ENCODE measurements at places on chromosomes 3 and 15.

DNA sequence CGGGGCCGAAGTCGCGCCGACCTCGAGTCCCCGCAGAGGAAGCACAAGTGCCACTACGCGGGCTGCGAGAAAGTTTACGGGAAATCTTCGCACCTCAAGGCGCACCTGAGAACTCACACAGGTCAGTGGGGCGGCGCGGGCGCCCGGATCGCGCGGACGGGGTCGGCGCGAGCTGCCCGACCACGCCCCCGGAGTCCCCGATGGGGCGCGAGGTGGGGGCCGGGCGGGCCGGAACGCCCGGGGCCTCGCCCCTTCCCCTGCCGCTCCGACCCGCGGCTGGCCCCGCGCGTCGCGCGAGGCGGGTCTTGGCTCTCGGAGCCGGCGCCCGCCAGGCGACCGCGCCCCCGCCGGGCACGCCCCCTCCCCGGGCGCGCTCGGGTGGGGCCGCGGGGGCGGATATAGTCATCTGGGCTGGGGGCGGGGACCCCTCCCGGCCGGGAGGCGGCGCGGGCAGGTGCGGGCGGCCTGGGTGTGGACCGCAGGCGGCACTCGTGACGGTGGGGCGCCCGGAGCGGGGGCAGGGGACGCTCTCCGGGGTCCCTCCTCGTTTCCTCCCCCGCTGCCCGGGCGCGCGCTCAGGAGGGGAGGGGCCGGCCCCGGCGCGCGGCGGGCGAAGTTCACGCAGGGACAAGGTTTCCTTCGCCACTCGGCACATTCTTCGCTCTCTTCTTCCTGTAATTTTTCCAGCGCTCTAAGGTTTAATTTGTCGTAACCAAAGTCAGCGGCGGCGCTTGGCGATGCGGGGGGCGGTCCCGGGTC is 1.2 kb downstream of the KLF13 start:
- peak; percentile 87 for DNase-seq

GRCh38 chr3:25025236-25025635 is 402.8 kb upstream of the RARB start:
- no peak for DNase-seq

DNA sequence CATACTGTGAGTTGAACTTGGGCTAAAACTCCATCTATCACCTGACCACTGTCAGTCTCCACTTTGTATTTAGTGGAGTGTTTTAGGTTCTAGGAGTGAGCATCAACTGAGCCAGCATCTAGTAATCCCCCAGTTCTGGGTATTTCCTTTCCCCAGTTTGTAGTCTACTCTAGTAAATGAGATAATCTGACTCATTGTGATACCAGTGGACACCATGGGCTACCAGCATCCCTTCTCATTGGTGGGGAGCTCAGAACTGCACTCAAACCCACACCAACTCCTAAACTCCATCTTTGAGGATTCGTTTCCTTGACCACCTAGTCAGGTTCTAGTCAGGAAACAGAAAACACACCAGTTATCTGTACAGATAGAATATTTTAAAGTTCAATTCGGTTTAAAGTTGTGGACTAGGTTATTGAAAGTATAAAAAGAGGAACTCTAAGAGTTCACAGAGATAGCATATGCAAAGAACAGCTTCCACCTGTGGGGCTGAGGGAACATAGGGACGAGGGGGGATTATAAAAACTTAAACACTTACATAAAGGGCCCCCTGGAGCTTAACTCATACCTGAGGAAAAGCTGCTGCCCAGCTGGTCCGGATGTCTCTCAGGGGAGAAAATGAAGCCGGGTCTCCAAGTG is 36.0 kb downstream of the LEO1 start:
- DNase-seq, result no peak

- no peak for DNase-seq
Measured at GRCh38 chr3:133040696-133041523, 2.7 kb downstream of the TMEM108 start.

- DNase-seq, result no peak
Measured at GRCh38 chr3:160331127-160331937, 67.7 kb downstream of the IFT80 start.

DNA sequence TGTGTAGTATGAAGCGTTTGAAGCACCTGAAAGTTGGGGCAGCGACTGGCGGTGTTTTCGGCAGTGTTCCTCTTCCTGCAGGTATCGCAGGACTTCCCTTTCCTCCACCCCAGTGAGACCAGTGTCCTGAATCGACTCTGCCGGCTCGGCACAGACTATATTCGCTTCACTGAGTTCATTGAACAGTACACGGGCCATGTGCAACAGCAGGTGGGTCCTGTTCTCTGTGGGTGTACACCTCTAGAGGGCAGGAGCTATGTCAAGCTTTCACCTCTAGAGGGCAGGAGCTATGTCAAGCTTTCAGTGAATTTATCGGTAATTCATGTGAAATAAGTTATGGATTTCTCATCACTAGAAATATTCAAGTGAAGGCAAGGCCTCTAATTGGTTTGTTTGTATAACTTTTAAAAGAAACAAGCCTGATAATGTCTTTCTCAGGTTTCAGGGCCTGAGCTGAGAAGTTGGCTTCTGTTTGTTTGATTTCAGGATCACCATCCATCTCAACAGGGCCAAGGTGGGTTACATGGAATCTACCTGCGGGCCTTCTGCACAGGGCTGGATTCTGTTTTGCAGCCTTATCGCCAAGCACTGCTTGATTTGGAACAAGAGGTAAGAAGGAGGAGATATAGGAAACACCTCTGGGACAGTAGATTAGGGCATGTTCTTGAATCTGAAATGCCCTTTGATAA is 5.3 kb downstream of the TUBGCP4 start:
- peak; percentile 62 for DNase-seq

DNA sequence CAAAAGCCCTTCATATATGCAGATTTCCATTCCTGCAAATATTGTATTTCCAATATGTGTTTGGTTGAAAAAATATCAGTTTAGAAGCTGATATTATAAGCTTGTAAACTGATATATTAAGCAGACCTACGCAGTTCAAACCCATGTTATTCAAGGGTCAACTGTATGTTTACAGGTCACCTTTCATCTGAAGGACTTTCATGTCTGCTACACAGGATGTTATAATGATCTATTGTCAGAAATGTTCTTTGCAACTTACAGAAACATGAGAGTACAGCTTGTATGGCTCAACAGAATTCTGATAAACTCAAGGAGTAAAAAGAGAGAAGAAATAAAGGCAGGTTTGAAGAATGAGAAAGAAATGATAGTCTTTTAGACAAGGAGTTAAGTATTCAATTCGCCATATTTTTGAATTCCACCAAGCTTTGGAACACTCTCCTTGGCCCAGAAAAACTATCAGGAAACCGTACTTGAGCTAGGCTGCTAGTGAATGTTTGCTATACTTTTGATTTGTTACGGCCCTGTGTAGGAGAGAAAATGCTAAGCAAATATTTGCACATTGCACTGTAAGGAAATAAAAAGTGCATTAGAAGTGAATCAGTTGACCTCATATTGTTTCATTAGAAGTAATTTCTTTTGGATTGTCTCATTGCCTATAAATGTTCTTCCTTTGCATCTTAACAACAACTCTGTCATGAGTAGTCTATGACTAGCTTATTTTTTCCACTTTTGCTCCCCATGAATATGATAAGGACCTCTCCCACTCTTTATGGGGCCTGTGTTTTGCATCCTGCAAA is 81.2 kb downstream of the NEK11 start:
- DNase-seq, result no peak

DNA sequence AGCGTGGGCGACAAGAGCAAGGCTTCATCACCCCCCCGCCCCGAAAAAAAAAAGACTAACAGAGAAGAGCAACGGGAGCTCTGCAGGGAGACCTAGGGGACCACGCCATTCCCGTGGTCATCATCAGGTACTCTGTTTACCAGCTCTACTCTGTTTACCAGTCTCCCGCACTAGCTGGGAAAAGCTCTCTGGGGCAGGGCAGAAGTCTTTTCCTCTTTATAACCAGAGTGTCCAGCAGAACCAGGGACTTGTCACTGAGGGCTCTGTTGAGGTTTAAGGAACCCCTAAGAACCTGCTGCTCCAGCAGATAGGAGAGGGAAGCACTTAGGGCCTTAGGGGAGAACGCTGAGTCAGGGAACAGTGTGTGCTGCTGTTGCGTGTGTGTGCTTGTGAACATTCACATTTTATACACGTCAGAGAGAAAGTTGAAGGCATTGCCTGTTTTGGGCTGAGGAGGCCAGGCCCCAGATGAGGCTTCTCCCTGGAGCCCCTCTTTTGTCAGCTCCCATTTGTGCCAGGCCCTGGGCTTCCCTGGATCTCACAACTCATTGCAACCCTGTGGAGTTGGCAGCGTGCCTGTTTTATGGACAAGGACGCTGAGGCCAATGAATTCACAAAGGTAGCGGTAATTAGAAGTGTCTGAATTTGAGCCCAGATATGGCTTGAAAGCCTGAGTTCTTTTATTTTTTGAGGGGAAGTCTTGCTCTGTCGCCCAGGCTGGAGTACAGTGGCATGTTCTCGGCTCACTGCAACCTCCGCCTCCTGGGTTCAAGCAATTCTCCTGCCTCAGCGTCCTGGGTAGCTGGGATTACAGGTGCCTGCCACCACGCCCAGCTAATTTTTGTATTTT is 24.2 kb upstream of the ERICH6 start:
- DNase-seq, result no peak

- no peak for DNase-seq
Measured at GRCh38 chr15:65730549-65731172, 61.4 kb downstream of the DENND4A start.

- no peak for DNase-seq
Measured at GRCh38 chr3:11563865-11564185, 79.9 kb downstream of the VGLL4 start.

- no peak for DNase-seq
Measured at GRCh38 chr15:90423801-90424319, 35.8 kb downstream of the IQGAP1 start.

GRCh38 chr3:7203969-7204847 is 343.3 kb downstream of the GRM7 start:
- DNase-seq, result no peak

DNA sequence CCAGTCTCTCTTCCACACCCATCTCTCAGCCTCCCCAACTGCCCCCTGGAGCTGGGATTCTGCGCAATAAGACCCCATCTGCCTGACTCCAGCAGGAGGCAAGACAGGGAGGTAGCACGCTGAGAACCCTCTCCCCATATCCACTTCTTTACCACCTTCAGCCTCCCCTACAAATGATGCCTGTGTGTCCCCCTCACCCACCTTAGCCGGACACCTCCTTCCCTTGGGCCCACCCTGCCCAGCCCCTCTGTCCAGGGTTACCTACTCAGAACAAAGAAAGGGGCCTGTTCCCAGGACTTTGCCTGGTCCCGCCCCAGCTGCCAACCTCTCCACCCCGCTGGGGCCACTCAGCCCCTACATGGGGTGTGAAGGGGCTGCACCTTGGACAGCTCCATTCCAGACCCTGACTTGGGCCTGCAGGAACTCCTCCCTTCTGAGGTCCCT is 40.8 kb upstream of the ATP2B2 start:
- DNase-seq, result no peak

DNA sequence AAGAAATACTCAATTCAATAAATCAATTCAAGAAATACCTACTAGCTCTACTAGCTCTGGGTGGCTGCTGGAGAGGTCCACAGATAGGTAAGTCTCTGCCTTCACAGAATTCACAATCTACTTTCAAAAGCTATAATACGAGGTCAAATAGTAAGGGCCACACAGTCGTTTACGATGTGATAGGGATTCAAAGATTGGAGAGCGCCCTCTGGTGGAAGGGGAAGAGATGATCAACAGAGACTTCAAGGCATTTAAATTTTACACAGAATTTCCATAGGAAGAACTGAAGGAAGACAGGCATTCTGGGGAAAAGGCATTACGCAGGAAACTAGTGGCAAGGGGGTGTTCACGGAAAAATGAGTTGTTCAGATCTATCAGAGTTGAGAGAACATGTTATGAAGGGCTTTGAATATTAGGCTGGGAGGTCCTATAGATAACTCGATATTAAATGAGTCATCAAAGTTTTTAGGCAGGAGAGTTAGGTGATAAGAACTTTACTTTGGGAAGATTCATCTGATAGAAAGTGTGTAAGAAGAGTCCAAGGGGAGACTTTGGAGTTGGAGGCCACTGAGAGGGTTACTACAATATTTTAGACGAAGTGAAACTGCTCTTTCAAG is 128.8 kb downstream of the FRMD5 start:
- DNase-seq, result peak; percentile 66
